ENCODE measurements at places on chromosomes 13 and 19. TPM values are rescaled to one million over a fixed set of nuclear protein-coding genes. Genes with fewer than 3 reads are reported as not detected.
A peak's percentile ranks its signal among the peaks of the same experiment; 100 is the strongest.

GRCh38 chr19:18775586-18776287 lies 15.4 kb downstream of the COMP start:
- no peak for DNase-seq

Gene BLVRB
- 3.1 TPM for total RNA-seq

Gene OR10H1
- total RNA-seq: not detected

DNA sequence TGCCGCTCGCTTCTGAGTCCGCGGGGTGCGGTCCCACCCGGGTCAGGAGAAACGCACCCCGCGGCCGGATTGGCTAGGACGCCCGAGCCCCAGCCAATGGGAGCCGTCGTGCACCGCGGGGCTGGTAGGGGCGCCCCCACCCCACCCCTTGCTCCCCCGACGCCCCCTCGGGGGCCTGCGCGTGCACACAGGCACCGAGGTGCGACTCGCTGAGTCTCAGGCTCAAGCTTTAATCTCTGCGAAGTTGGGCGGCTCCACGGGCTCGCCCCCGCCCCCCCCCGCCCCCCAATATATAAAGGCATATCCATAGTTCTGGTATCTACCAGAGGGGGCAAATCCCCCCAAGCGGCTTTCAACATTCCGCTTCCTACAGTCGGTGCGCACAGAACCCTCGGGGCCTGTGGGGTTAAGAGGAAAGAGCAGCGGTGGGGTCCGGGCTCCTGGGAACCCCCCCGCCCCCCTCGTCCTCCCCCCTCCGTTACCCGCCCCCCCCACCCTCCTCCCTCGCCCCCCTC lies at the start of gene COX6B2:
Gene COX6B2, minus strand, starts transcription at position 22 of the 515 bp plus-strand sequence. CDS start 198 bp downstream, outside the sequence.
- DNase-seq: no peak

Gene CYP4F8
- total RNA-seq: not detected

DNA sequence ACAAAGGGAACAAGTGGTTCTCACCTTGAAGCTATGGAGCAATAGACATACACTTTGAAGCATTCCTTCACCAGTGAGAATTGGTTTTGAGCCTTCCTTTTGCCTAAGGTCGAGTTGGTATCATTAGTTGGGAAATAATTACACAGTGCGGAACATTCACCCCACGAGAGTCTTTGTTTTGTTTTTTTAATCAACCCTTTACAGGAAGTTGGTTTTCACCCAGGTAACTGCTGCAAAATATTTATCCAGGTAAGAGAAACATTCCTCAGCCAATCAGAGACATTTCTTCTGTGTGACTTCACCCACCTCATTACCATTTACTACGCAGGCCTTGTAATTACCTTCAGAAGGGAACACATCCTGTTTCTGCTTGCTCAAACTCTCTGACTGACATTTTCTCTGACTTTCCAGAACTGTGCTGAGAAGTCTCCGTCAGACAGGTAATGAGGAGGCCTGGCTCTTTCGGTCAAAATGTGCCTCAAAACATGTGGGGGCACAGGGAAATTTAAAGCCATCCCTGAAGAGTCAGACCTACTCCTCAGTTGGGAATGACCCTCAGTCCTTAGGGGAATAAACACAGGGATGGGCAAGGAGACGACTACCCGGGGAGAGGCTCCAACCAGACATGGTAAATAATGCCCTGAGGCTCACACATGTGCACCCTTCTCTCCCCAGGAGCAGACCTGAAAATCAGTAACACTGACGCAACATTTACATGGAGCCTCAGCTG lies 22.7 kb upstream of the SERP2 start:
- DNase-seq: no peak

- no peak for DNase-seq
Observed at GRCh38 chr19:49921871-49922795, 6.9 kb upstream of the ATF5 start.

- no peak for DNase-seq
Observed at GRCh38 chr13:26484196-26484595, 73.3 kb upstream of the WASF3 start.

- DNase-seq: no peak
Observed at GRCh38 chr19:34128558-34129250, 43.6 kb upstream of the LSM14A start.

DNA sequence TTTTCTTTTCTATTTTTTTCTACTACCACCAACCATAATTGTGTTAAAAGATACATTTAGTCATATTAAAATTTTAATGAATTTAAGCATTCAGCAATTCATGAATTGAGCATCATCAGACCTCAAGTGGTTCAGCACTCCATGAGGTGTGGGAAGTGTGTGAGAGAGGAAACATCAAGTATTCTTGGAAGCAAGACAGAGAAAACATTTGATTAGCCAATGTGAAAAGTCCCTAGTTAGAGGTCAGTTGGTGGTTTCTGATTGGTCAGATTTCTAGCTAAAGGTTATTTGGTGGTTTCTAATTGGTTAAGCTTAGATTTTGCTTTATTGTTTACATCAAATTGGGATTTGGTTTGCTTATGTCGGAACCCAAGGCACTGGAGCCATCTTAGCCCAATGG lies 134.7 kb downstream of the KLF5 start:
- DNase-seq: no peak

DNA sequence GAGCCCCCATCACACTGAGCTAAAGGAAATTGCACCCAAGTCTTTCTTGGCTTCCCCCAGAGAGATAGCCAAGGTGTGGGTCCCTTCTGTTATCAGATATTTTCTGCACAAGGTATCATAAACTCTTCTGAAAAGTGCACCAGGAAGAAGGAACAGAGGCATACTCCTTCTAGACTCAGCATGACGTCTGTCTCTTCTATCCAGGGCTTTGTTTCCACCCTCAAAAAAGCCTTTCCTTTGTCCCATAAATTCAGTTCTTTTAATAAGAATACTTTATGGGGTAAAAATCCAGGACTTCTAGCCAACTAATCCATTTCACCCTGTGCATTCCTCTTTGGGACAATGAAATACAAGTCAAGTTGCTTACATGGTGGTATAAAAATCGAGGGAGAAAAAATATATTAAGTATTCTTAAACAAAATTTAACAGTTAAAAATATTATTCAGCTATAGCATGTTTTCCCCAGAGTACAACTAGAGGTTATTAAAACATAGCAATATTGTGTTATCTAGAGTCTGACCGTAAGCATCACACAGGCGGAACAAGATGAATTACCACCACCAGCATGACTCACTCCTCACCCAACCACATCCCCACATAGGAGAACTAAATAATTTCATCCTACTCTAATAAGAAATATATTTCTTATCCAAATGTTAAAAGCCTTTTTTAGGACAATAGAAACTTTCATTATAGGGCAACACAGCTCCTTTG lies 79.9 kb upstream of the GPC6 start:
- no peak for DNase-seq

Gene ANKLE1
- total RNA-seq: 4.9 TPM

Gene ZNF701
- 18.7 TPM for total RNA-seq

Gene MBD3L2
- total RNA-seq: not detected

- DNase-seq: no peak
Observed at GRCh38 chr13:52156724-52157261, 2.6 kb downstream of the NEK3 start.

Gene SWSAP1
- total RNA-seq: 3.5 TPM

- DNase-seq: peak; percentile 76
Observed at GRCh38 chr19:11479090-11479897, 1.6 kb downstream of the ELAVL3 start.

DNA sequence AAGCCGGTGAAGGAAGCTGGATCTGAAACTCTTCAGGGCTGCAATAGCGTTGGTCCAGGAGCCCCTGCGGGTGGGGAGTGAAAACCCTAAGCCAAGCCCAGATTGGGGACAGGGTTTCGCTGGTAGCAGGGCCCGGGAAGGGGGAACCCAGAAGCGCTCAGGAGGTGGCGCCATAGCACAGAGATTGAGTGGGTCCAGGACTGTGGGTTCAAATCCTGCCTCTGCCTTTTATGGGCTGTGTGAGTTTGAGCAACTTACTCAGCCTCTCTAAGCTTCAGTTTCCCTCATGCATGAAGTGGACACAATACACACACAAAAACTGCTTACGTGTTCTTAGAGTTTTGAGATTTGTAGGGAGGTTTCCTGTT lies 8.3 kb upstream of the SYCN start:
- peak; percentile 18 for DNase-seq

GRCh38 chr13:50080203-50080910 lies 65.1 kb downstream of the KCNRG start:
- DNase-seq: peak; percentile 12

Gene TNFRSF19
- total RNA-seq: 74.8 TPM

Gene LHB
- not detected for total RNA-seq

Gene VSTM1
- total RNA-seq: not detected

DNA sequence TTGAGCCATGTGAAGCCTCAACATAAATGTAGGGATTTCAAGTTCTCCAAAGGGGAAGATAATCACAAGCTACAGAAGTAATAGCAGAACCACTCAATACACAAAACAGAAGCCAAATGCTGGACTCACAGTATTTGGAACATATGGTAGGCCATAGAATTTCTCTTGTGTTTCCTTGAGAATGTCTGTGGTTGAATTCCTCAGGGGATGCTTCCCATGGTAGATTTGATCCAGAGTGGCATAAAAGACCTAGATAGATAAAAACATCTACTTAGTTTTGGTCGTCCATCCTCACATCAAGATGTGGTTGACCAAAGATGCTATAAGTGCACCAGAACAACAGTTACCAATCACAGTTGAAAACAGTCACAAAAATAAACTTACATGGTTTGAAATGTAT lies 83.4 kb downstream of the MIPEP start:
- DNase-seq: no peak

- no peak for DNase-seq
Observed at GRCh38 chr13:110616103-110617101, 1.1 kb downstream of the NAXD start.

DNA sequence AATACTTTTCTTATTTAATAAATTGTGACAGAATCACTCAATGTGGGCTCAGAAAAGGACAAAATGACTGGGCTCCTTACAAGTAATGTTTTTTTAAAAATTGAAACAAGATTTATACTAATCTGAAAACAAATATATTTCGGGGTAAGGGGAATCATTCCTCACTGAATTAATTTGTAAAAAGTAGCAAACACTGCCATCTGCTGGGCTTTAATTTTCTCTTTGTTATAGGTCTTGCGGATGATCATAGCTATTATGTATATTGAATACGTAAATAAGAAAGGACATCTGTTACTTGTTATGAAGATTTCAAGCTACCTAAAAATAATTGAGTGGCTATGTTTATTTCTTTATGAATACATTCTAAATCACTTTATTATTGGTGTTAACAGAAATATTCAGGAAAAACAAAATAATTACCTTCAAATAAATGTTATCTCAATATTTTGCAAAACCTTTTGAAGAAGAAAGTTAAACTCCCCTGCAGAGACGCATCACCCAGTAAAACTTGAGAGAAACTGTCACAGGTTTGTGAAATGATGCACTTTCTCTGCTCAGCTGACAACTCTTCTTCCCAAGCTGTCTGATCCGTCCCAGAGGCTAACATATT lies 17.8 kb upstream of the ENOX1 start:
- DNase-seq: peak; percentile 42

DNA sequence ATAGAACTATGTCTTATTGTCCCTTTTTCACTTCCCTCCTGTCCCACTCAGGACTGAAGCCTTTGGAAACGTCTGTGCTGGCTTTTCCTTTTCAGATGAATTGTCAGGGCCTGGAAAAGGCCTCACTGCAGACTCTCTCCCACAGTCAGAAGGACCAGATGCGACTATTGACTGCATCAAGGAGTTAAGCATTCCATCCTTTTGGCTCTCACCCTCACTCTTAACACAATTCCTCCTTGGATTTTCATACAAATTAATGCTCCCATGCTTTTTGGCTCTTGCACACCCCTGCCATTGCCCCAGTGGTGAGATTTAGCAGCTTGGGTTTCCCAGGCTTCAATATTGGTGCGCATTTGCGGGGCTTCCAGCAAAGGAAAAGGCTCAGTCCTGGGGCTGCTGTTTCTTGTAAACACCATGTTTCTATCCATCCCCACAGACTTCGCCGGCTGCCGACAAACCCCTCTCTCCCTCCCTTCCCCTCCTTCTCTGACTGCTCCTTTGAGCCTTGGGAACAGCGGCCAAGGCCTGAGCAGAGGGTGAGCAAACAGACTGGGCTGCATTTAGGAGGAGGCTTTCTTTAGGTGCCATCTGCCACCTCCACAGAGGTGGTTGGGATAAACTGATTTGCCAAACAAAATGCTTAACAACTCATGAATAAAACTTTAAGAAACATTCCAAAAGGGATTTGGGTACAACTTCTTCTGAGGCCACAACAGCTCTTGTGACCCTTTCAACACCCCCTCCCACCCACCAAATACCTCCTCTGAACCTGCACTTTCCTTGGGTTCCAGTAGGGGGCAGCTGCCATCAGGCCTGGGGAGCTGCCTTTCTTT lies 48.6 kb upstream of the PCDH8 start:
- peak; percentile 12 for DNase-seq

- DNase-seq: no peak
Observed at GRCh38 chr13:52744842-52745375, 5.3 kb upstream of the CNMD start.

GRCh38 chr19:38547421-38547820 lies 70.3 kb downstream of the MAP4K1 start:
- DNase-seq: no peak

GRCh38 chr13:34808649-34809048 lies 133.4 kb upstream of the NBEA start:
- no peak for DNase-seq

DNA sequence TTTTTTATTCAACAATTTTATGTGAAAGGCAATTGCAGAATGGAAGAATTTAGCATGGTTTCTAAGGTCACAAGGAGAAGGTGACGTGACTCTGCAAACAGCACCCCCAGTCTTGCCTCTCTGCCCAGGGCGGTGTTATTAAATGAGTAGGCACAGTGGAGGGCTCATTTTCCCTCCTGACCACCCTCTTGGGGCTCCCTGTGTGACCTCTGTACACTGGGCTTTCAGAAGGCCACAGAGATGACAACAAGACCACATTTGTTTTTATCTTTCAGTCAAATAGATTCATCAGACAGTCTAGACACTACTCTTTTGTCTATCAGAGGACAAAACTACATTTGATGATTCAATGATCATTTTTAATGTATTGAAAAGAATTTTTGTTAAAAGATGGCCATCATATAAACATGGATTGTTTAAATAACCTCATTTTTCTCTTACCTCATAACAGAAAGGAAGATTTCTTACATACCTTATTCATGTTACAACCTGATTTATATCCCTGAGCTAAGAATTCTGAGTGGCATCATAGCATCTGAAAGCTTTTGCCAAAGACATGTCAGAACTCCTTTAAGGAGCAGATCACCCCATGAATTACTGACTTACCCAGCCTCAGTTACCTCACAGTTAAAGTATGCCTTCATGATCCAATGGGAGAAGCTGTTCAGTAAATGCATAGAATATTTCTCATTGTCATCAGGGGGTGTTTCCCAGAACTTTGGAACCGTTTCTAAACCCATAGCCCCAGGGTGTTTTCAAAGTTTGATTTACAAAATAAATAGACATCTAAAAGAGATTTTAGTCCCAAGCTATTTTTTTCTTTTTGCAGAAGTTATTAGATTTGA lies 184.0 kb upstream of the RFC3 start:
- peak; percentile 12 for DNase-seq

Gene GPR4
- total RNA-seq: not detected

Gene CCDC159
- 7.0 TPM for total RNA-seq

Gene MYH14
- total RNA-seq: 4.0 TPM

Measured in neural crest cell (in vitro differentiated cells).